ENCODE measurements at places on chromosomes 1 and 21. TPM values are rescaled to one million over a fixed set of nuclear protein-coding genes. Genes with fewer than 3 reads are reported as not detected.

DNA sequence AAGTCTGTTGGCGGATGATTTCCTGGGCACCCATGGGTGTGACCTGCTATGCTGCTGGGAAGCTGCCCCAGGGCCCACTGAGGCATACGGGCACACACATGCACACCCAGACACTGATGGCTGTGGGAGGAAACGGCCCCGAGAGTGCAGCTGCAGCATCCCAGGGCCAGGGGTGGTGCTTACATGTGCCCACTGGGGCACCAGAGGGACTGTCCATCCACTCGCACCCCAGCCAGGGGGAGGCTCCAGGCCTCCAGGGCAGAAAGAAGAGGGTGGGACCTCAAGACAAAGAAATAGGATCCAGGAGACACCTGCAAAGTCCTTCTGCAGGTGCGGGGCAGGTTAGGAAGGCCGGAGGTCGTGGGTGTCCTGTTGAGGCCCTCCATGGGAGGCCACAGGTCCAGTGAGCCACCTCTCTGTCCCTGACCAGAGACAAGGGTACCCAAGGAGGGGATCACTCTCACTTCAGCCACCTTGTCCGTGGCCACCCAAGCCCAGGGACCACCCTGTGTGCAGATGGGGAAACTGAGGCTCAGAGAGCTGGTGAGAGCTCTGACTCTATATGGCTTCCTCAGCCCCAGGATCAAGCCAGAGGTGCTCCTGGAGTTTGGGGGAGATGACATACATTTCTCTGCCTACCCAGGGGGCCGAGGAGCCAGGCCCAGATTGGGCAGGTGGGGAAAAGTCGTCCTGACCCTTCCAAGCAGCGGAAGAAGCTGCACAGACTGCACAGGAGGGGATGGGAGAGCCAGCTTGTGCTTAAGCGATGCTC is 57.1 kb downstream of the WNT9A start:
- DNase-seq = peak; percentile 2

FMO4 gene
- 1.3 TPM for total RNA-seq

PRDX6 gene
- total RNA-seq = 66.4 TPM

GRCh38 chr21:38840456-38841300 is 34.9 kb downstream of the ETS2 start:
- no peak for DNase-seq

ADGRL4 gene
- not detected for total RNA-seq

GPN2 gene
- total RNA-seq = 41.9 TPM

PPFIA4 gene
- total RNA-seq = 1.5 TPM

DNA sequence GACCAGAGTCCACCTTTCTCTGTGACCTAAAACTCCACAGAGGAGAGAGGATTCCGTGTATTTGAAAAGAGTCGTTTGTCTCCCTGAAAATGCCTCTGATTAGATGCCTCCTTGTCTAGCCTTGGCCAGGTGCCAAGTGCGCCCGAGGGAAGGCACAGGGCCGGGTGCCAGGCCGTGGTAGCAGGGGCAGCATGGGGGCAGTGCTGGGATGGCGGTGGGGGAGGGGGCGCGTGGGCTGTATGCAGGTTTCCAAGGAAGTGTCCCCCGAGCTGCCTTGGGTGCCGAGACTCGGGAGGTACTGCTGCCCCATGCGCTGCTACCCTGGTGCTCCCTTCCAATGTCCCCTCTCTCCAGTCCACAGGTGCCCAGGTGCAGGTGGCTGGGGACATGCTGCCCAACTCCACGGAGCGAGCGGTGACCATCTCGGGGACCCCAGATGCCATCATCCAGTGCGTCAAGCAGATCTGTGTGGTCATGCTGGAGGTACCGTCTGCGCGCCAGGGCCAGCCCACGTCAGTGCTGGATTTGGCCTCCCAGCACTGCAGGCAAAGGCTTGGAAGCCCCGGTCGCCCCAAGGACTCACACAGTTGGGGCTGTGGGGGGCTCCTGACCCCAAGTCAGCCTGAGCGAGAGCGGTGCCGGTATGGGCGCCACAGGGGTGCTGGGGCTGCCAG is 70.9 kb upstream of the COL6A1 start:
- no peak for DNase-seq

NTRK1 gene
- total RNA-seq = 0.67 TPM

OR10R2 gene
- not detected for total RNA-seq

DNA sequence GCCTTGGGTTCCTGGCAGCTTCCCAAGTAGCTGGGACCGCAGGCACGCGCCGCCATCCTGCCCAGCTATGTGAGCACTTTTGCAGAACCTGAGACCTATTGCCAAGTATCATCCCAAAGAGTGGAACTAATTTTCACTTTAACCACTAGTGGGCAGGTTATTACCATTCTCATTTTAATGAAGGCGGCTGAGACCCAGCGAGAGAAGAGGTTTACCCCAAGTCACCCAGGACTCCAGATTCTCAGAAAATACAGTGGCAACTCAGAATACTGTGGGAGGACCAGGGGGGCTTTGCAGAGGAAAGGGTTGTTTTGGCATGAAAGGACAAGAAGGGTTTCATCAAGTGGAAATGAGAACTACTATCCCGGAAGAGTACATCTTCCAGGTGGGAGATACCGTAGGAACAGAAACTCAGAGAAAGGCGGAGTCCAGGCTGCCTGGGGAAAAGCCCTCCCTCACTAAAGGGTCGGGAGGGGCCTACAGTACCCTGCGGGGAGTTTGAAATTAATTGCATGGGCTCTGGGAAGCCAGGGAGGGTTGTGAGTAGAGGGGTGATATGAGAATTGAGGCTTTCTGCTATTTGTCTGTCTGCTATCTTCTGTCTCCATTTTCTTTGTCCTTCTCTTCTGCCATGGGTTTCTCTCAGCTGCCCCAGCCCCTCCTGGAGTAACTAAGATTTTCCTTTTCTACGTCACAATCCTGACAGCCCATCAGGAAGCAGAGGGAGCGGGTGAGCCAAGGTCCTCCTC is 7.2 kb upstream of the SEMA4A start:
- DNase-seq = no peak

HPDL gene
- 0.21 TPM for total RNA-seq

MAP3K7CL gene
- total RNA-seq = 85.3 TPM

SCNM1 gene
- 37.8 TPM for total RNA-seq

LMX1A gene
- not detected for total RNA-seq

DNA sequence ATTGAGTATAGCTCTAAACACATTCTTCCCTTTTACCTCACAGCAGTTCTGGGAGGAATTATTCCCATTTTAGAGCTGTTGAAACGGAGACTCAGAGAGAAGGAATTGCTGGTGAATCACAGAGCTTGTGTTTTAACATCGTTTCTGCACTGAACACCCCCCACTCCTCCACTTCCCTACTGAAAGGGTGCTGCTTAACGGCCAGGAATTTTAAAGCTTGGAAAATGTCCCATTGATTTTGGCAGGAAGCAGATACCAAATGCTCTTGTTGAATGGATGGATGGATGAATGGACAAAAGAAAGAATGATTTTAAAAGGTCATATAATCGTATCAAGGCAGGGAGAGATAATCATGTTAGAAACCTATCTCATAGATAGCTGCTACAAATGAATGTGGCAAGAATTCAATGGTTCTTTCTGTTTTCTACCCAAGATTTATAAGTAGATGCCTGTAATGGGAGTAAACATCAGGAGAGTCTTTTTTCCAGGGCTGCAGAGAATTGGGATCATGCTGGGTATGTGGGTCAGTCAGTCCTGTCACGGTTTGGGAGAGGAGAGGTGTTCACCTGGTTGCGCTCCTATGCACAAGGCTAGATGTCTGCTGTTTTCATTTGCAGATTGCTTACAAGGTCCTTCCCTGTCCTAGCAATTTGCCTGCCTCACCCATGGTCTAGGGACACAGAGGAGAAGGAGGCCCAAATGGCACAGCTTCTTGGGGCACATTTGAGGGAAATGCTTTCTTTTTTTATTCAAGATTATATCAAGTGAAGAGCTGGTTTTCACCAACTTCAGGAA is 19.0 kb downstream of the FAM163A start:
- DNase-seq = no peak

- no peak for DNase-seq
Observed at GRCh38 chr1:118978914-118979701, 9.0 kb downstream of the TBX15 start.

DNA sequence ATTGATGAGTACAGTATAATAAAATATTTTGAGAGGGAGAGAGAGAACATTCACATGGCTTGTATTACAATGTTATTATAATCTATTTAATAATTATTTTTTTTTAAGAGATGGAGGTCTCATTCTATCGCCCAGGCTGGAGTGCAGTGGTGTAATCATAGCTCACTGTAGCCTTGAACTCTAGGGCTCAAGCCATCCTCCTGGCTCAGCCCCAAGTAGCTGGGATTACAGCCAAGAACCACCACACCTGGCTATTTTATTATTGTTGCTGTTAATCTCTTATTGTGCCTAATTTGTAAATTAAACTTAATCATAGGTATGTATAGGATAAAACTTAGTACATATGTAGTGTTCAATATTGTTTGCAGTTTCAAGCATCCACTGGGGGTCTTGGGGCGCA is 57.8 kb downstream of the HS2ST1 start:
- DNase-seq = no peak

GRCh38 chr1:176119549-176119948 is 87.5 kb downstream of the COP1 start:
- DNase-seq = no peak

DNA sequence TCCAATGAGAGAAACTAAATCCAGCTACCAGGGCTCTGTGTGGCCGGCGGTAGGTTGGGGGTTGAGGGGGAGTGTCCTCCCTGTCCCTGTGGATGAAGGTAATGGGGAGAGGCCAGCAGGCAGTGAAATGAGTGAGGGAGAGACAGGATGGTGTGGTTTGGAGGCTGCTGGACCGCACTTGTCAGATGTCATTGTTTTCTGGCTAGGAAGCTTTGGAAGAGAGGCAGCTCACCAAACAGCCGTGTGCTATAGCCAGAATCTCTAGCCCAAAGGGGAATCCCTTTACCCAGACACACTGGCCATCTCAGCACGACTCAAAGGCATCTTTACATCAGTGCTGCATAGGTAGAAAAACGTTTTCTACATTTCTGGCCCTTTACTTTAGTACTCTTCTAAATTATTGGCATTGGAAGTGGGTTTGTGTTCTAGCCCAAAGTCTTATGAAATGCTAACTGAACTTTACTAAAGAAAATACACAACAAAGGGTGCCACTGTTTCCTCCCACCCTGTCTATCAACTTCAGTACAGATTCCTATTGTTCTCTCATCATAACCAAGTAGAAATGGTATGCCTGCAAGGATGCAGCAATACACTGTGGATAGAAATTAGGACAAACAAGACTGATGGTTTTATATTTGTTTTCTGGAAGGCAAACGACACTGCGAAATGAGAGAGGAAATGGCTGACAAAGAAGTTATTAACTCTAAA is 95.9 kb upstream of the COA6 start:
- DNase-seq = no peak

RGS8 gene
- total RNA-seq = not detected

DNA sequence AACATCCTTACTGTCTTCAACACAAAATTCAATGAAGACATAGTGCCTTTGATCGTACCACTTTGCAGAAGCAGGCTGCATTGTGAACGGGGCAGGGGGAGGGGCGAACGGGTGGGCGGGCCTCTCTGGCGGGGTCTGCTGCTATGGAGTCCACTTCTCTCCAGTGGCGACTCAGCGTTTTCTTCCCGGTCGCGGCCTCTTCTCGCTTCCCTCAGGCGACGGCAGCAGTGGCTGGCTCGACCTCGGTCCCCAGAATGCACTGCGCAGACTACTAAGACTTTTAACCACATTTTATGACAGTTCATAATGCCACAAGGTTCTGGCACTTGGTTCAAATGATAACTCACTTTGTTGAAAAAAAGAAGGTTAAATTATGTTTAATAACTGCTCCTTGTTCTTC is 21.2 kb downstream of the GBP2 start:
- DNase-seq = no peak

GRCh38 chr1:217333939-217334338 is 297.0 kb downstream of the GPATCH2 start:
- DNase-seq = no peak

AGMAT gene
- 6.8 TPM for total RNA-seq

BNIPL gene
- total RNA-seq = 0.42 TPM

DNA sequence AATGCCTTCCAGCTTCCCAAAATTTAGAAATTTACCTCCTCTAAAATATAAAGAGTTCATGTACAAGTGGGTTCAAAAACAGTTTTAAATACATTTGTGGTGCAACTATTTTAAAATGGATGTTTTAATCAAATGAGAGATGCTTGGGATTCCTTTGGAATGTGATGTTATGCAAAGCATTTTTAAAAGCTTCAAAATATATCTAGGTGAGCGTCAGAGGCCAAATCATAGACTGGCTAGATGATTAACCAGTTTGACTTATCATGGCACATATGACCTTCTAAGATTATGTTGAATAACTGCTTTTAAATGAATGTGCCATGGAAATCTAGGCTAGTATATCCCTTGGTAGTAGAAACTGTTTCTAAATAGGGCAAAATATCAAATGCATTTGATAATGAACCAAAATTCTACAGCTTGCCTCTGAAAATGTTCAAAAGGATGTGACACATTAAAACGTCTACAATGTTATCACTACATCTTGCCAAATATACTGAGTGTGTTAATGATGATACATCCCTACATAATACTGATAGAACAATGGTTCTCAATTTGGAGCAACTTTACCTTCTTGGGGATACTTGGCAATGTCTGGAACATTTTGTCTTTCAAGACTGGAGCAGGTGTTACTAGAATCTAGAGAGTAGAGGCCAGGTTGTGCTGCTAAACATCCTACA is 650.9 kb upstream of the ADGRL2 start:
- DNase-seq = no peak

DNA sequence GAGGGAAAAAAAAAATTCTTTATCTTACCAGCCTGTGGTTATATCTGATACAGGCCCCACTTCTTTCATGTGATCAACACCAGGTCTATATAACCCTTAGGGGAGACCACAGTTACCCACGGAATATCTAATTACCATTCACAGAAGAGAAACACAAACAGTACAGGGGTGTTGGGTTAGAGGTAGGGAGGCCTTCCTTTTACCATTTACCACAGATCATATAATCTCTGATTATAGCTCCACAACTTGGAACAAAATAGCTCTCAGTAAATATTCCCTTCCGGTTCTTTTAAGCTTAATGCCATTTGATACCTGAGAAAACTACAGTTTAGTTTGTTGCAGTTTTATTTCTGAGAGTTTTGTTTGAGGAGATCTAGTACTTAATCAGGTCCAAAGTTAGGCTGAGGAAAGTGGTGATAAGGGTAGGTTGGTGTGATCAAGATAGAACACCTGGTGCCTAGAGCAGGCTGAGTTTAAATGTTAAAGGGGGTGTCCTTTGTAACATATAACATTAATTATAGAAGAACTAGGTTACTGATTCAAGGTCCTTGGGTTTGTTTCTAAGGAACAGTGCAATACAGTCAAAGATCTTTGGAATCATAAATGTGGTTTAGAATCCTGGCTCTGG is 14.1 kb downstream of the EPB41 start:
- DNase-seq = no peak
